ENCODE measurements at places on chromosomes 5 and 9.

- no peak for DNase-seq
Observed at GRCh38 chr5:173706700-173707099, 90.2 kb upstream of the BOD1 start.

DNA sequence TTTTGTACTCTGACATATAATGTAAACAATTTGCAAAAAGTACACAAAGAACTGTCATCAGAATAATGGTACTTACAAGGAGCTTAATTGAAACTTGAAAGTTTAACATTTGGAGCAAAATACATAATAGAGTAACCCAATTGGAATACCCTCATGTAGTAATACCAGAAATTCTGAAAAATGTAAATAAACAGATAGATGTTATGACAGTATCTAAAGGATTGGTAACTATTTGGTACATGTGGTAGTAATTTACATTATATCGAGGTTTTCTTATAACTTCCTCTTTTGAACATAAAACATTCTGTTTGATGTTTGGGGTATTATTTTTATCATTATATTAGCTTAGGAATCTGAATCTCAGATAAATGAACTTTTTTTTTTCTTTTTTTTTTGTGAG, 211.7 kb upstream of the ELL2 start:
- no peak for DNase-seq

DNA sequence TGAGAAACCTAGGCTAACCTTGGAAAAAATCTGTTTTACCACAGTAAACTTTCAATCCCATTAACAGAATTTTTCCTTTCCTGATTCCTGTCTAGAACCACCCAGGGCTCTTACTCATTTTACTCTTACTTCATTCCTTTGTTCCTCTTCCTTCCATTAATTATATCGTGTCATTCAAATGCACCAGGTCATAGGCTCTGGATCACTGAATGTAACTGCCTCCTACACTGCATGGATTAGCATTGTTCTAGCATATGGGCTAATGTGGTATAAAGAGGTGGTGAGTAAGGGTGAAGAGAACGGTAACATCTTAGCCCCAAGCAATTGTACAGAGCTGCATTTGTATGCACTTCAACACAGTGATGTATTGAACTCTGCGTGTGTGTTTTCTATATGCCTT, 49.5 kb upstream of the SPINK5 start:
- no peak for DNase-seq

DNA sequence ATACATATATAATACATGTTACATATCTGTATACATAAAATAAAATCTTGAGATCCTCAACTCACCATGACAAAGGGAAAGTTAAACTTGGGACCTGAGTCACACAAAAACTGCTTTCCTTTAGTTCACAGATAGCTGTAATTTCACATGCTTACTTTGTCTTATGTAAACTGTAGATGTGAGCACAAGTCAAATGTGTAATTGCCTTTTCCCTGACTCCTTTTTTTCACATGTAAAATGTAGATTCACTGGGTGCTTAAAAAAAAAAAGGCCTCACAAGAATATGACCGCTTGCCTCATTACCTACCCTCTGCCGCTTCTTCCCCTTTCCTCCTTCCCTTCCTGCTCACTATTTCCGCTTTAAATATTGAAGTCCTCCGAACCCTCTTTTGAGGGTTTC, 21.9 kb upstream of the FAM169A start:
- DNase-seq: no peak

DNA sequence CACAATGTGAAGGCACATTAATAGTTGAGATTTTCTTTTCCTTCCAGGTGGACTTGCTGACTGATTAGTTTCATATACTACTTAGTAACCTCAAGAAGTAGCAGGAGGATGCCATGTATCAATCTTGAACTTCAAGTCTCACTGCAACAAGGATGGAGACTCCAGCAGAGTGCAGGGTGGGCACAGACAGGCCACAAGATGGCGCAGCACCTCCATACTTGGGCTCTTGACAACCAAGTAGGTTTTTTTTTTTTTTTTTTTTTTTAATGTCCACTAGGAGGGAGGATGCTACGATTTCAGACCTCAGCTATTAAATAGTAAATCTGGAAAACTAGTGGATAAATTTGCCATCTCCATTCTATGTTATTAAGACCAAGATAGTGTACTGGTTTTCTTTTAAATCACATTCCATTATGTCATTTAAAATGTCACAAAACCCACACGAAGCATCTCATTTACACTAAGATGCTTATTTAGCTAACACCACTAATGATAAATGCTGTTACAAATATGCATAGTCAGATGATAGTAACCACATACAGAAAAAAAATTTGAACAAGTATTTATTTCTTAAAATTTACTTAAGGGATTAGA, 58.6 kb downstream of the IL6ST start:
- peak; percentile 63 for DNase-seq

All from left renal cortex interstitium (tissue), 4 donors.